ENCODE measurements at places on chromosomes 4 and X. TPM values are rescaled to one million over a fixed set of nuclear protein-coding genes. Genes with fewer than 3 reads are reported as not detected.

DNA sequence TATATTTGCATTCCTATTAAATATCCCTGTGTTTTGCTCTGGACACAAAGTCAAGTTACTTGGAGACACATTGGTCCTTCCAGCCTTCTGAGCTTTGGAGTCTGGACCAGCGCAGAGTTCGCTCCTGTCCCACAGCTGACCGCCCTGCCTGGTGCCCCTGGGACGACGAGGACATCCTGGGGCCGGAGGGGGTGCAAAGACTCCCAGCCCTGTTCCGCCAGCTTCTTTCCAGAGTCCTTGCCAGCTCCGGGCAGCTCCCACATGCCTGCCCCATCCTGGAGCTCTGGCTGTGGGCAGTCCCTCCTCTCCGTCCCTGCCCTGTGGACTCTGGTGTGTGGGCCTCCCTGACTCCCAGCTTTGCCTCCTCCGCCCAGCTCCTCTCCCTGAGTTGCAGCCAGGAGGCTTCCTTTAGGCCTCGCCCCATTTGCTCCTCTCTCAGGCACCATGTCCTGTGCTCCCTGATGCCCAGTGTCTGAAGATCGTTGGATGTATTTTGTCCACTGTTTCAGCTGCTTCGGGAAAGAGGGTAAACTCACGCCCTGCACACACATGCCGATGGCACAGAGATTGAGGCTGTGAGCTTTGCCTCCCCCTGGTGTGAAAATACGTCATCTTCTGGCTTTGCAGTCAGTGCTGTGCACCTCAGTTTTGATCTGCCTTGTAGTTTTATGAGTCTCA is 4.9 kb upstream of the PCGF3 start:
- H3K4me1 ChIP-seq = peaks cover 5% of the 10 kb centered on the region
- H3K27me3 ChIP-seq = no peaks in the 10 kb centered on the region
- H3K36me3 ChIP-seq = no peaks in the 10 kb centered on the region
- no peak overlapping the region for H3K4me3 ChIP-seq

GRCh38 chr4:67879486-67879885 is 4.3 kb downstream of the TMPRSS11D start:
- no peaks in the 10 kb centered on the region for H3K4me1 ChIP-seq
- H3K27ac ChIP-seq = no peak overlapping the region
- H3K36me3 ChIP-seq = no peaks in the 10 kb centered on the region

EREG gene
- total RNA-seq = under 0.01 TPM

SOX3 gene
- total RNA-seq = not detected

DNA sequence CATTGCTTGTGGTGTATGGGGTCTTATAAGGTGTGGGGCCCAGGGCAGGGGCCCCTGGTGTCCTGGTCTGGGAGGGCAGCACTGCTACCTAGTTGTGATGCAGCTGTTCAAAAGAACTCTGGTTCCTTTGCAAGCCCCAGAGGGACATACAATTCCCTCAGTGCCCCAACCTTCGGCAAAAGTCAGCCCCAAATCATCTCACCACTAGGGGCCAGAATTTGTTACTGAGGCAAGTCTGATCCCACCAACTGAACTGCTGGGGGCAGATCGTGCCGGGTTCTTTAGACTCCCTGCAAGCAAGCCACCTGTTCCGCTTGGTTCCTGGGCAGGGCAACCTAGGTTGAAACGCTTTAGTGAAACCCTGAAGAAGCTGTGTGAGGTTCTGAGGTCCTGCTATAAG is 180.1 kb upstream of the S100G start:
- no peak for DNase-seq
- H3K4me1 ChIP-seq = no peaks in the 10 kb centered on the region
- no peaks in the 10 kb centered on the region for H3K36me3 ChIP-seq
- H3K4me3 ChIP-seq = no peak overlapping the region
- H3K27me3 ChIP-seq = no peaks in the 10 kb centered on the region

DNA sequence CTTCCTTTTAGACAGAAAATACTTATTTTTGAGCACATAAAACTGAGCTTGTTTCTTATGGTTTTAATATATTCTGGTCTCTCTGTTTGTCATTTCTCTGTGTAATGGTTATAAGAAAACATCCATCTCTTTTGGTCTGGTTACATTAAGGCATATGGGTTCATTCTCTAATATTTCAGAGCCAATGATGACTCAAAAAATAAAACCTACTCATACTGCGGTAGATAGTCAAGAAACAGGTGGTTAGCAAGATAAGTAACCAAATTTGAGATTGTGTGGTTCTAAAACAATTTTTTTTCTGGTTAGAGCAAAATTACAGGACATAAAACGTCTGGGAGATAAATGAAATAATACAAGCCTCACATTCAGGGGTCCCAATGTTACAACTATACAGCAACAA is 654.5 kb downstream of the STIM2 start:
- DNase-seq = no peak
- H3K27me3 ChIP-seq = no peaks in the 10 kb centered on the region
- no peaks in the 10 kb centered on the region for H3K36me3 ChIP-seq
- no peak overlapping the region for H3K27ac ChIP-seq
- no peak overlapping the region for H3K4me3 ChIP-seq

DACH2 gene
- 0.33 TPM for total RNA-seq

- H3K36me3 ChIP-seq = no peaks in the 10 kb centered on the region
- peaks cover 4% of the 10 kb centered on the region for H3K4me1 ChIP-seq
- H3K27ac ChIP-seq = no peak overlapping the region
- peak; percentile 6 for DNase-seq
These were observed 3.4 kb downstream of the TEX13B start for GRCh38 chrX:107978707-107979307.

GRCh38 chr4:119026662-119027444 is 108.8 kb upstream of the MYOZ2 start:
- no peaks in the 10 kb centered on the region for H3K27me3 ChIP-seq
- peaks cover 23% of the 10 kb centered on the region for H3K4me1 ChIP-seq
- no peak for DNase-seq
- peak overlapping the region; percentile 14 for H3K27ac ChIP-seq
- H3K36me3 ChIP-seq = no peaks in the 10 kb centered on the region
- H3K4me3 ChIP-seq = no peak overlapping the region

RTL5 gene
- 5.6 TPM for total RNA-seq

PAGE2B gene
- total RNA-seq = not detected

- no peaks in the 10 kb centered on the region for H3K36me3 ChIP-seq
- no peak overlapping the region for H3K27ac ChIP-seq
- no peaks in the 10 kb centered on the region for H3K4me1 ChIP-seq
- no peaks in the 10 kb centered on the region for H3K27me3 ChIP-seq
These were observed 26.0 kb upstream of the YTHDC1 start for GRCh38 chr4:68375667-68376559.

- H3K4me1 ChIP-seq = no peaks in the 10 kb centered on the region
- DNase-seq = no peak
- no peaks in the 10 kb centered on the region for H3K27me3 ChIP-seq
These were observed 83.9 kb upstream of the CPEB2 start for GRCh38 chr4:14918336-14918735.

DNA sequence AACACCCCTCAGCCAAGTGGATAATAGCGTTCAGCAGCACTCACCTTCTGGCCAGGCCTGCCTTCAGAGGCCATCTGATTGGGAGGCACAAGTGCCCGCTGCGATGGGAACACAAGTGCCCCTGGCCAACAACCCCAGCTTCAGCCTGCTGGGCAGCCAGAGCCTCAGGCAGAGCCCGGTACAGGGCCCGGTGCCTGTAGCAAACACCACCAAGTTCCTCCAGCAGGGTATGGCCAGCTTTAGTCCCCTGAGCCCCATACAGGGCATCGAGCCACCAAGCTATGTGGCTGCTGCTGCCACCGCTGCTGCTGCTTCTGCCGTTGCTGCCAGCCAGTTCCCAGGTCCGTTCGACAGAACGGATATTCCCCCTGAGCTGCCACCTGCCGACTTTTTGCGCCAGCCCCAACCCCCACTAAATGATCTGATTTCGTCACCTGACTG is 55.9 kb upstream of the MTM1 start:
- no peak for DNase-seq
- no peaks in the 10 kb centered on the region for H3K27me3 ChIP-seq
- no peaks in the 10 kb centered on the region for H3K36me3 ChIP-seq
- H3K27ac ChIP-seq = no peak overlapping the region
- H3K4me1 ChIP-seq = peaks cover 15% of the 10 kb centered on the region
- no peak overlapping the region for H3K4me3 ChIP-seq

TRIM60 gene
- total RNA-seq = not detected

POU4F2 gene
- total RNA-seq = not detected

DNA sequence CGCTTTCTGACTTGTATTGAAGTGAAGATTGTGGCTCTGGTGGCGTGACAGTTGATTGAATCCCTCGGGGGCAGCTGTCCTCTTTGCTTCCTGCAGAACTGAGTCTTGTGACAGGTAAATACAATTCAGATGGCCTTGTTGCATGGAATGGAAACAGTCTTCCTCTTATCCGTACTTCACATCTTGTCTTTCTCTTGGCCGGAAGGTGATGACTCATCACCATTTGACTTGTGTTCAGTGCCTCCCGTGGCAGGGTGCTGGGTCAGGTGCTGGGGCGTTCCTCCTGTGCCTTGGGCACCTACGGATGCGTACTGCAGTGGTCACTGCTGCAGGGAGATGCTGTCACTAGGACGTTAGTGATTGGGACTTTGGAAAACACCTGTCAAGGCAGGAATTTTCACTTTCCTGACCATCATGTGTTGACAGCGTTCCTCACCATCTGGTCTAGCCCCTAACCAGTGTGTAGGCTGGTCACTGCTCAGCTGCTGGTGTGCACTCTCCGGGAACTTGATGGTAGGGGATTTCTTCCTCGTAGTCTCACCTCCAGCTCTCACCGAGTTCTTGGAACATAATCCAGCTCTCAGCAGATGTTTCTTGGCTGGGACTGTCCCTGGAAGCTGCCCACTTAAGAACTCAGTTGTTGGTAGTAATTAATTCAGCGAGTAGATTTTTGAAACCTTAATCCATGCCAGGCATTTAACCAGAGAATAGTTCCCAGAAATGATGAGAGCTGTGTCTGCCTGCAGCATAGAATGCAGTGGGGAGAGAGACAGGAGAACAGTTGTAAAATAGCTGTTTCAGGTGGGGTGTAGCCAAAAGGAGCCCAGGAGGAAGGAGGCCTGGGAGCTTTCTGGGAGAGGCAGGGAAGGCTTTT is 7.2 kb downstream of the TBC1D14 start:
- no peak for DNase-seq
- peaks cover 47% of the 10 kb centered on the region for H3K4me1 ChIP-seq
- no peaks in the 10 kb centered on the region for H3K27me3 ChIP-seq
- no peak overlapping the region for H3K27ac ChIP-seq
- H3K36me3 ChIP-seq = no peaks in the 10 kb centered on the region

DNA sequence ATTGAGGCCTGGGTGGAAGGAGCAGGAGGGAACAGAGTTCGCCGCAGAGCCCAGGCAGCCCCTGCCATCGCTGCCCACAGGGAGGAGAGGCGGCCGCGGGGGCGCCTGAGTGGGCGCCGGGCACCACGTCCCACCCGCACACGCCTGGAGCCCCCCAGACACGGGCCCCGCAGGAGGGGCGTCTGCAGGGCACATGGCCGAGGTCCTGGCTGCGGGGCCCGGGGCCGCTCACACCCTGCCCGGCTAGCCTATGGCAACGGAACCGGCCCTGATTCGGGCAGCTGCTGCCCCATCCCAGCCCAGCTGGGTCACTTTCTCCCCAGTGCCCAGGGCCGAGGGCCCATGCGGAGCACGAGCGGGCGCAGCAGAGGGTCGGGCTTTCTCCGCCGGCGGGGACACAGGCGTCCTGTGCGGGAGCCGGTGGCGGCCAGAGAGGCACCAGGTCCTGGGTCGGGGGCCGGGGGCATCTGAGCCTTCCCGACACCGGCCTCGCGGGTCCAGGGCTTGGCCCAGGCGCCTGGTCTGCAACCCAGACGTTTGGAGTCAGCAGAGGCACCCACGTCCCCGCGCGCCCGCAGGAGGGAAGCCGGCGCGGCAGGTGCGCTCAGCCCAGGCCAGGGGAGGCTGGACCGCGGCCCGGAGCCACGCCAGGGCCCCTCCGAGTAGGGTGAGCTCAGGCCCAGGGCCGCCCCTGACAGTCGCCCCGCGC is 91.2 kb downstream of the FAM53A start:
- H3K27me3 ChIP-seq = no peaks in the 10 kb centered on the region
- no peaks in the 10 kb centered on the region for H3K36me3 ChIP-seq
- no peak overlapping the region for H3K27ac ChIP-seq
- H3K4me3 ChIP-seq = no peak overlapping the region

DNA sequence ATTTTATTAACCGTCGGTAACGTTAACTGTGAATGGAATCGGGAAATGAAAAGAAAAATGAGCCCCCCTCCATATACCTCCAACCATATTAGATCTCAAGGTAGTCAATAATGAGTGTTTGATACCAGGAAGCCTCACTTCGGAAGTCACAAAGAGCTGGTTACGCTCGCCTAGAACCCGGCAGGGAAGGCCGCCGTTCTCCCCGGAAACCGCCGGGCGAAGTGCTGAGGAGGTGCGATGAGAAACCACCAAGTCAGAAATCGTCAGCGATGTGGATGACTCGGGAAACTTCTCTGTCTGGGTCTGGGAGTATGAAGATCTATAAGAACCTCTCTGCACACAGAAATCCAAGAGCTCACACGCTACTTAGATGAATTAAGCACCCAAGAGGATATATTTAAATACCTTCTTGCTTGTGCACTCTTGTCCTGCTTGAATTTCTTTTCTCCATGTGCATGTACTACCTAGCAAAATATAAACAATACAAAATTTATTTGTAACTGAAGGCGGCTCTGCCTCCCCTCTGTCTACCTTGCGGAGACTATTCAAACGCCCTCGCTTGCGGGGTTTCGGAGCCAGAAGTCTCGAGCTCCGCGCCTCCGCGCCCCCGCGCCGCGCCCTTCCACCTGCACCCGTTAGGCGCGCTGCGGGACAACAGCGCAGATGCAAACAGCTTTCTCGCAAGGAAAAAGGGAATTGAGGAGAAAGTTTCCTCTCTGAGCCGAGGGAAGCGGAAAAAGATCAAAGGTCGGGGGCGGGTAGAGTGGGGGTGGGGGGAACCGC is 17.8 kb downstream of the NKX6-1 start:
- no peak for DNase-seq
- H3K36me3 ChIP-seq = no peaks in the 10 kb centered on the region
- no peak overlapping the region for H3K27ac ChIP-seq
- H3K4me3 ChIP-seq = no peak overlapping the region
- H3K4me1 ChIP-seq = no peaks in the 10 kb centered on the region
- no peaks in the 10 kb centered on the region for H3K27me3 ChIP-seq

- H3K4me3 ChIP-seq = no peak overlapping the region
- no peaks in the 10 kb centered on the region for H3K36me3 ChIP-seq
- no peaks in the 10 kb centered on the region for H3K4me1 ChIP-seq
These were observed 47.7 kb upstream of the SYTL5 start for GRCh38 chrX:37958525-37959211.

GRCh38 chr4:168815379-168816345 is 194.4 kb downstream of the CBR4 start:
- DNase-seq = no peak
- H3K4me1 ChIP-seq = peaks cover 28% of the 10 kb centered on the region
- H3K4me3 ChIP-seq = no peak overlapping the region
- no peaks in the 10 kb centered on the region for H3K36me3 ChIP-seq
- no peaks in the 10 kb centered on the region for H3K27me3 ChIP-seq

GRCh38 chrX:107076158-107076557 is 42.5 kb downstream of the RBM41 start:
- no peak overlapping the region for H3K27ac ChIP-seq
- no peak overlapping the region for H3K4me3 ChIP-seq
- no peak for DNase-seq
